IPS DF 19.7 (cell line): ENCODE measurements at places on chromosomes 12 and 14.

DNA sequence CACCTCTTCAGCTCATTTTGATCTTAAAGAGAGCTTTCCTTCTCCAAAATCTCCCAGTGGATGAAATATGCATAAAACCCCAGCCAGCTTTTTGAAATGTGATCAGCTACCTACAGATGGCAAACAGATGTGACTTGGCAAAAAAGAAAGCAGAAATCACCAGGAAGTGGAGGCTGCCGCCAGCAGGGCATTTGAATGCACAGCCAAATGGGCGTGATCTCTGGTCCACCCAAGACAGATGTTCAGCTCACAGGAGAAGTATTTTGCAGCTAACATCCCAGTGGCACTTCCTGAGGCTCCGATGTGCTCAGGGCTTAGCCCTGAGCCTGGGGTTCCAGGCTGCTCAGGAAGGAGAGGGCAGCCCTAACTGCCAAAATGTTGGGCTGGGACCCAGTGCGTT lies 78.3 kb downstream of the LGMN start:
- no peak for DNase-seq

DNA sequence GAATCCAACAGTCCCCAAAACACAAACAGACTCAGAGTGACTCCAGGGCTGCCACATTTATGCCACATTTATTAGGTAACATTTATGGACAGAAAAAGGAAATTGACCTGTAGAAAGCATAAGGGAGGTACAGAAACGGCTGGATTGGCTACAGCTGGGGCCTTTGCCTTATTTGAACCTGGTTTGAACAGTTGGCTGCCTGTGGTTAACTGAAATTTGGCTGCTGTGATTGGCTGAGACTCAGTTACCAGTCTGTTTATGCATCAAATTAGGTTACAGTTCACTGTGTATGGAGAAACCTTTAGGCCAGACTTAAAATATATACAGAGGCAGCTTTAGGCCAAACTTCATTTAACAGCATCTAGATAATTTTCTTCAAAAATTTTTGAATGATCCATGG lies 27.8 kb upstream of the PCNX1 start:
- no peak for DNase-seq

DNA sequence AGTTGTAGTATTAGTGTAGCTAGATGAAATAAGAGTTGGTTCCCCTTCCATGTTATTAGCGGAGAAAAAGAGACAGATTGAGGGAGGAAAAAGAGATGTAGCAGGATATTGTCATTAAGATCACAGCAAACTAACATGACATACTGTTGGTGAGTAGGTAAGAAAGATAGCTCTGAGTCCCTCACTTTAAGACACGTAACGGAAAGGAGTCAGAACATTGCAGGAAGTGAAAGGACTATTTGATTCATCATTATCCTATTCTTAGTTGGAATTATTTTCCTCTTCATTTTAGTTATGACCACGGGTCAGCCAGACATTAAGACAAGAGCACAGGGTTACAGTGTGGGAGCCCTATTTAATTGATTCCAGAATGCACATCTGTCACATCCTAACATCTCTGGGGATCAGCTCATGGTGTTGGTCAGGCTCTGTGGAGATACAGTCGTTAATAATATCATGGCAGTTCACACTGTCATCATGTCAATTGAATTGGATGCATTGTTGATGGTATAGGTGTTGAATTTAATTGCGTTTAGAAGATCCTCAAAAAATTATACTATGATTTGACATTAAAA lies 55.0 kb downstream of the TMX1 start:
- no peak for DNase-seq

- no peak for DNase-seq
Observed at GRCh38 chr14:88002421-88003075, 2.4 kb upstream of the GPR65 start.

DNA sequence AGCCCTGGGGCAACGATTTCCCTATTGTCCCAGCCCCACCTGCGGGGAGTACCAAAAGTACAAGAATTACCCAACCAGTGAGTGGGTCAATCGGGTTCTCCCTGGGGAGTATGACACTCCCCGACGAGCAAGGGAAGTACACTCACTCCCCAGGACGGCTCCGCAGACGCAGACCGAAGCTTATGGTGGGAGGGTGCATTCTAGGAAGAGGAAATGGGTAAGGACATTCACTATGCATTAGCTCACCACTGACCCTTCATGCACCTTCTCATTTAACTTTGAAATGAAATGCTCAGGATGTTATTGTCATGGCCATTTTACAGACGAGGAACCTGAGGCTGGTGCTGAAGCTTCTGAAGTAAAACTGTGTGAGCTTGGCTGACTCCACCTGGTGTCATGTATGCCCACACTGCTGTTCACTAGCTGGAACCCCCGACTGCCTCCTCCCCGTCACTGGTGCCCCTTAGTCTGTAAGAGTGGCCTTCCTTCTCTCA lies 45.8 kb upstream of the TMED10 start:
- no peak for DNase-seq

DNA sequence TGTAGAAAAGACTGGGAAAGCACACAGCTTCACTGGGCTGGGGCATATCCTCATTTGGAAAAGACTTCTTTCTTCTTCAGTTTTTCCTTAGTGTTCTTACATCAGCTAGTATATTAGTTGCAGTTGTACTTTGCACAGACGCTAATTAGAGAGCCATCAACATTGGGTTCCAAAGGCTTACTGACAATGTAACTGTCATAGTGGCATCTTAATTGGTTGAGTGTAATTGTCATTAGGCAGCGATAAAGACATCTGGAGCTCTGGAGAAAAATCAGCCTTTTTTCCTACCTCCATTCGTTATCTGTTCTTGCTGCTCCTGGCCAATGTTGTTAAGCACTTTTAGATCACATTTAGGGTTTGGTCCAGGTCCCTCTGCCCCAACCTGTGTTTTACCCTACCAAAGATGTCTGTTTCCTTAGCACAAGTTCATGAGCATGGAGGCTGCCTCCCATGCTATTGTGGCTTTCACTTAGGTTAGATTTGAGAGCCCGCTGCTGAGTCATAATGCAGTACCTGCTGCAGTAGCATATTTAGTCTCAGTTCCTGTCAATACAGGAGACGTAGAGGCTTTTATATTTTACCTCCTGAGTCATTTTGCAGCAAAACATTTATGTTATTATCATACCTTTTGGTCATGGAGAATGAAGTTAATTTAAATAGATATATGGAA lies 49.2 kb downstream of the FBXW8 start:
- DNase-seq = no peak

DNA sequence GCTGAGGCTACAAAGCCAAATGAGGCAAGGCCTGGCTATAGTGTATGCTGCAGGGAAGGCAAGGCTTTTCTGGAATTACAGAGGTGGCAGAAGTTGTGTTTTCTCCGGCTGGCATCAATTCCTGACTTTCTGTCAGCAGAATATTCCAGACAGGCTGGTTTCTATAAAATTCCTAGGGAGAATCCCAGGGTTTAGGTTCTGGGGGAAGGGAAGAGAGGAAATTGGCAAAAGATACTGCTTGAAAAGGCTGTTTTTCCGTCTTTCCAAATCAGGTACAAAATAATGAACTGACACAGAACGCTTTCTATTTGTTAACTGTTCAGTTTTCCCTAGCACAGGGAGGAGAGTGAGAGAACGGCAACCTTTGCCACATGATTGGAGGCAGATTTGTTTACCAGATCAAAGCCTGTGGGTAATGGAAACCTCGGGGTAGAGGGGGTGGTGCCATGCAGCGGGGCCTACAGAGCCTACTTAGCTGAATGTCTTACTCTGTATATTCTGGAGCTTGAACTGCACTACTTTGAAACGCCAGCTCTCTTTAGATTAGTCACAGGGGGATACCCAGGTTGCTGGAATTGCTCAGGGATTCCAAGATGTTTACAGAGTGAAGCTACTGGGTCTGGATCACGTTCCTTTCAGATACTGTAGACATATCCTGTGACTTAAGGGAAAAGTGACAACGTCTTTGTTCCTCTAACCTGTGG lies 65.8 kb upstream of the DACT1 start:
- DNase-seq = no peak

DNA sequence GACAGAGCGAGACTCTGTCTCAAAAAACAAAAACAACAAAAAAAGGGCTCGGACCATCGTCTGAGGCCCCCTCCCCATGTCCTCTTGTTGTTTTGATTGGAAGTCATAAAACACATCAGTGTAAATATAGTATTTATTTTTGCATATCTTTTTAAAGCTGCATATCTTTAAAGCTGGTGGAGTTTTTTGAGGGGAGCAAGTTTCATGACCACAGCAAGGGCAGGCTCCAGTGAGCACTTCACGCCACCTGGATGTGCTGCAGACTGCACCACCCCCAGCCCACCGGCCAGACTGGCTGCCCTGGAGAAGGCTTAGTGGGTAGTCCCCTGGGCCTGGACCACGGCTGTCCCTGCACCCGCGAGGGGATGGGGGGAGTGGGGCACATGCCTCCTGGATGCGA lies 11.9 kb upstream of the BCL7A start:
- no peak for DNase-seq

DNA sequence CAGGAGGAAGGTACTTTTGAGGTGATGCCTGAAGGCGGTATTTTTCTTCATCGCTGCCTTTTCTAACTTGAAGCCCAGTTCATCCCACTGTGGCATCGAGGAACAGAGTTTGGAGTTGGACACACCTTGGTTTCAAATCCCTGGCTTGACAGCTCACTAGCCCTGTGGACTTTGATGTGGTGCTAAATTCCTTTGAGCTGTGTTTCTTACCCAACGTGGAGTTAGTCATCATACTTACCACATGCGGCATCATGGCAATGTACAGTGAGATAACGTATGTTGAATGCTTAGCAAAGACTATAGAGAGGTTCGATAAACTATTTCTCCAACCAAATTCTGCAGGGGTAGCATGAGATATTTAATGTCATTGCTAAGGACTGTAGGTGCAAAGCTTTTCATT lies 3.4 kb downstream of the PLEKHG3 start:
- no peak for DNase-seq

DNA sequence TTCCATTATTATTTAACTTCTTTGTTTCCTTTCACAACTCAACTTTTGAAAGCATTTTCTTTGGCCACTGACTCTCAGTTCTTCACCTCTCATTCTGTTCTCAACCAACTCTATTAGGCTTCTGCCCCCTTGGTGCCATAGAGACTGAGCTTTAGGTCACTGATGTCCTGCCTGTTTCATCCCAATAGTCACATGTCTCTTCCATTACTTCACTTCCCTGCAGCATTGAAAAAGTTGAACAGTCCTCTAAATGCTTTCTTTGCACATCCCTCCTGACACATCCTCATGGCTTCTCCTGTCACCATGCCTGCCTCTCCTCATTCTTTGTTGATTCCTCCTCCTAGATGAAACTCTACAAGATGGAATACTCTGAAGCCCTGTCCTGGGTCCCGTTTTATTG lies 2.7 kb downstream of the CLEC12A start:
- DNase-seq = no peak

DNA sequence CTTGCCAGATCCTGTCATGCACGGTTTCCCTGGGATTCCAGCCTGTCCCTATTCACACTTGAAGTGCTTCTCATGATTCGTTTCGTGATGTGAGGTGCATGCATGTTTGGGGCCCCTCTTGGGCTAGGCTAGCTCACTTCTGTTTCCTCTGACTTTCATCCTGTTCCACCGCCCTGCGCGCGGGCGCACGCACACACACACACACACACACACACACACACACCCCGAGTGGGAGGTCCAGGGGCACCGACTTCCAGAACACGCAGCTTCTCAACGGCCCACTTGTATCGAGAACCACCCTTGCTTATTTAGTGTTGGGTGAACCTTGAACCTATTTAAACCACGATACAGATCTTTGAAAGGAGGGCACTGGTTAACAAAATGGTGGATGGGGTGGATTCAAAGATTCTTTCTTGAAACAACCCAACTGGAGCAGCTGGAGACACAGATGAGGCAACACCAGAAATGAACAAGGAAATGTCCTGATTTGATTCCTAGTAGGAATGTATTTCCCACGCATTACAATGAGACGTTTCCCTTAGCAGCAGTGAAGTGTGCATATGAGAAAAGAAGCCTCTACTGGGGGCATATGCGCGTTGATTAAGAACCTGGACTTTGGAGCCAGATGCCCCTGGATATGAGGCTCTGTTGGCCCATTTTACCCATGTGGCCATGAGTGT lies 16.3 kb downstream of the ELK3 start:
- DNase-seq = no peak

- DNase-seq = no peak
Observed at GRCh38 chr12:51864833-51865670, 16.5 kb upstream of the FIGNL2 start.

DNA sequence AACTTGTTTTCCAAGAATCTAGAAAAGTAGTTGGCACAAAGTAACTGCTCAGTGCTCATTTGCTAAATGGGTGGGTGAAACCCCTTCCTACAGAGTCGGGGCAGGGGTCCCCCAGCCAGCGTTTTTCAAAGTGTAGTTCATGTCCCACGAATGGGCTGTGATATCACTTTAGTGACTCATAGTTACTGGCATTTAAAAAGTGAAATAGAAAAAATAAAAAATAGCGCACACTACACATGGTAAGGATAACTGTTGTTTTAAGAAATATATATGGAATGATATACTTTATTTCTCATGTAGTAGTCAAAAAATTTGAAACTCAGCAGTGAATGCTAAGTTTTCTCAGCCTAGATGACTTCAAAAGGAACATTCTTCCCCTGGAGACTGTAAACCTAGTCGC lies 250.4 kb downstream of the CHST11 start:
- DNase-seq = no peak

- DNase-seq = no peak
Observed at GRCh38 chr14:51828017-51828797, 32.2 kb upstream of the GNG2 start.

DNA sequence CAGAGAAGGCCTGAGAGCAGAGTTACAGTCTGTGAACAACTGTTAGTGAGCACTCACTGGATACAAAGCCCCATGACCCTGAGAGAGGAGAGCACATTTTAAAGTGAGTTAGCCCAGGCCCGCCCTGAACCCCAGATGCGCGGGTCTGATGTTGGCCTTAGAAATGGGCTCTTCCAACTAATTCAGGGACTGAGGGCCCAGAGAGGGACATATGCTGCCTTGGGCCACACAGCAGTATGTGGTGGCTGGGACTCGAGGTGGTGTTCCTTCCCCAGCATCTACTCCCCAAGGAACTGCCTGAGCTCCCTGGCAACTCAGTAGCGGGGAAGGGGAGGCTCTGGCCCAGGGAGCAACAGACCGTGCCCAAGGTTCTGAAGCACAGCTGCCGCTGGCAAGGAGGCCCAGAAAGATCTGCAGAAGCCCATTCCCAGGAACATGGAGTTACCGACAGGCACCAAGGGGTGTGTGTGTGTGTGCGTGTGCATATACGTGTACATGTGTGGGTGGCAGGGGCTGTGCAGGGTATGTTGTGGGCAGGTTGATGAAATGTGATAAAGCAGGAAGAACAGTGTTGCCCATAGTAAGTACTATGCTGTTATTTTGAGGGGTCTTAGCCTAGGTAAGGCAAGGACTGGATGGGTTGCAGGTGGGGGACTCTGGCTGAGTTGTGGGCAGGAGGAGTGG lies 40.5 kb downstream of the KRT80 start:
- DNase-seq = no peak

GRCh38 chr12:56029666-56030293 lies 8.9 kb downstream of the IKZF4 start:
- DNase-seq = no peak

GRCh38 chr12:96103067-96103644 lies 67.8 kb upstream of the LTA4H start:
- no peak for DNase-seq

- DNase-seq = no peak
Observed at GRCh38 chr12:64419696-64420095, 15.5 kb downstream of the XPOT start.

- no peak for DNase-seq
Observed at GRCh38 chr12:87430444-87430843, 598.8 kb downstream of the C12orf50 start.

- no peak for DNase-seq
Observed at GRCh38 chr12:85713373-85713772, 122.8 kb downstream of the RASSF9 start.

- no peak for DNase-seq
Observed at GRCh38 chr12:91179315-91179714, 3.3 kb downstream of the DCN start.

GRCh38 chr14:68634332-68634731 lies 158.5 kb downstream of the ZFP36L1 start:
- no peak for DNase-seq
